ENCODE measurements at places on chromosomes 6 and 20. TPM values are rescaled to one million over a fixed set of nuclear protein-coding genes. Genes with fewer than 3 reads are reported as not detected.

DNA sequence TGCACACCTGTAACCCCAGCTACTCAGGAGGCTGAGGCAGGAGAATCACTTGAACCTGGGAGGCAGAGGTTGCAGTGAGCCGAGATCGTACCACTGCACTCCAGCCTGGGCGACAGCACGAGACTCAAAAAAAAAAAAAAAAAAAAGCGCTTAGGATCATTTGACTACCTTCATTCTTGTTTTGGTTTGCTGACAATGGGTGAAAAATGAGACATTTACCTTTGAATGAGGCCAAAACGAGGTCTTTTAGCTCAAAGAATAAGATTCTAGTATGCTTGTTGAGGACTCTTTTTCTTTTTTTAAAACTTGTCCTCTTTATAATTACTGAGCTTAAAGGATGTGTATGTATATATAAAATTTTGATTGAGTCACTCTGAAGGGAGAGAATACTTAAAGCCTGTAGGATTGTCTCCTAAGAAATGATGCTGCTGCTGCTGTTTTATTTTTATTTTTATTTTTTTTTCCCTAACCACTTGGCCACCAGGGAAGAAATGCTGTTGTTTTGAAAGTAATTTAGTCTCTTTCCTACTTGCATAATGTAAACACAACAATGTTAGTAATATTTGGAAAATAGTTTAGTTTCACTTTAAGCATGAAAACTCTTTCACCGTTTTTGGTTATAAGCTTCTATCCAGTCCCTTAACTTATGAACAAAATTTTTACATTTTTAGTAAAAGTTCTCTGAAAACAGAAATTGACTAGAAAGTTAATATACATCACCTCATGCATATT is 7.9 kb downstream of the UBR2 start:
- DNase-seq = no peak

GRCh38 chr20:37114012-37114411 is 18.2 kb upstream of the RBL1 start:
- no peak for DNase-seq

DNA sequence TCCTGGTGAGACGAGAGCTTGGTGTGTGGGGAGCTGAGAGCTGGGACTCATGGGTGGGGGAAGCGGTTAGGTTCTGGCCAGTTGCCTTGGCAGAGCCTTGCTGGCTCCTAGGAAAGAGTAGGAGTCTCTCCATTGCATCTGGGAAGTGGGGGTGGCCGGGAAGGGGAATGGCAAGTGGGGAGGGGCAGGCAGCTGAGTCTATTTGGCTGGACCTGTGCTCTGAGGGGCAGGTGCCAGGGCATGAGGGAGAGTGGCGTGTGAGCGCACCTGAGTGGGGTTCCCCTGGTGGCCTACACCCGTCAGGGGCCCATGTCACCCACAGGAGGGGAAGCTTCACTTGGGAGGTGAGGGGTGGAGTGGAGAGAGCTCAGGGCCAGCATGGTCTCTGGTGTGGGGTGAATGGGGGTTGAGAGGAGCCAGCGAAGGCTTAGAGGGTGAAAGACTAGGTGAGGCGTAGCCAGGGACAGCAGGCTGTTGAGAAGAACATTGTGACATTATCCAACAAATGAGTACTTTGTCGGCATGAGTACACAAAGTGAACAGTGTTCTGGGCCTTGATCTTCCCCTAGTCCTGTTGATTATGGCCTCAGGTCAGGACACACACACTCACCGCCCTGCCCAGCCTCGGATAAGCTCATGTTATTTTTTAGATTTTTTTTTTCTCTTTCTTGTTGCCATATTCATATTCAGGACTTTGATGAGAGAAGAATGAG is 59.8 kb downstream of the FAM120B start:
- no peak for DNase-seq

- DNase-seq = no peak
Observed at GRCh38 chr6:145423936-145424335, 311.4 kb downstream of the EPM2A start.

GRCh38 chr6:11262242-11262641 is 29.8 kb upstream of the NEDD9 start:
- no peak for DNase-seq

- DNase-seq = no peak
Observed at GRCh38 chr6:22141241-22141745, 155.5 kb downstream of the PRL start.

DNA sequence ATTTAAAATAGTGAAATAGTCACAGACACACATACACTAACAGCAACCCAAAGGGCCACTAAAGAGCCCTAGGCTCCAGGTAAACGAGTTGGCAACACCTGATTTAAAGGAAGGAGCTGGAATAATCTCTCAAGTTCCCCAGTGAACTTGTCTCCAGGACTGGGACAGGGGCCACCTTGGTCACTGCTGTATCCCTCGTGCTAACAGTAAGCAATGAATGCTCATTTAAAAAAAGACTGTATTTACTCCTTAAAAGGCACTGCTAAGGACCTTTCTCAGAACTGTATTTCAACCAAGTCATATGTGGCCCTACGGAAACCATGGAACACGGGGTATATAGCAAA is 1.3 kb downstream of the DIDO1 start:
- DNase-seq = no peak

GRCh38 chr6:22838345-22838744 is 269.0 kb downstream of the HDGFL1 start:
- no peak for DNase-seq

- no peak for DNase-seq
Observed at GRCh38 chr6:37382994-37383765, 29.4 kb downstream of the RNF8 start.

DNA sequence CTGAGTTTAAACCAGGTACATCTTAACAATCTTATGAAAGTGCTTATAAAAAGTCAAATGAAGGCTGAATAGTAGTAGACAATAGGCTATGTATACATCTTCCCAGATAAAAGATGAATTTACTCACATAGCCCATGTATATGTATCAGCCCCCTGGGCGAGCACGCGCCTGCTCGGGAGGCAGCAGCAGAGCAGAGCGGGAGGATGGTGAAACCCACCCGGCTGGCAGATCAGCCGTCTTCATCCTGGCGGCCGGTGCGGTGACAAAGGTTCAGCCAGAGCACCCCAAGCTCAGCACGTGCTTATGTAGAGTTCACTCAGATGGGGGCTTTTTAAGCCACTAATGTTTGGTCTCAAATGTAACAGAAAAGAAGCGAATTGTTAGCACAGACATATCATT is 184.8 kb downstream of the KIF6 start:
- no peak for DNase-seq

- DNase-seq = peak; percentile 59
Observed at GRCh38 chr6:128580224-128581110, 60.1 kb upstream of the PTPRK start.

DNA sequence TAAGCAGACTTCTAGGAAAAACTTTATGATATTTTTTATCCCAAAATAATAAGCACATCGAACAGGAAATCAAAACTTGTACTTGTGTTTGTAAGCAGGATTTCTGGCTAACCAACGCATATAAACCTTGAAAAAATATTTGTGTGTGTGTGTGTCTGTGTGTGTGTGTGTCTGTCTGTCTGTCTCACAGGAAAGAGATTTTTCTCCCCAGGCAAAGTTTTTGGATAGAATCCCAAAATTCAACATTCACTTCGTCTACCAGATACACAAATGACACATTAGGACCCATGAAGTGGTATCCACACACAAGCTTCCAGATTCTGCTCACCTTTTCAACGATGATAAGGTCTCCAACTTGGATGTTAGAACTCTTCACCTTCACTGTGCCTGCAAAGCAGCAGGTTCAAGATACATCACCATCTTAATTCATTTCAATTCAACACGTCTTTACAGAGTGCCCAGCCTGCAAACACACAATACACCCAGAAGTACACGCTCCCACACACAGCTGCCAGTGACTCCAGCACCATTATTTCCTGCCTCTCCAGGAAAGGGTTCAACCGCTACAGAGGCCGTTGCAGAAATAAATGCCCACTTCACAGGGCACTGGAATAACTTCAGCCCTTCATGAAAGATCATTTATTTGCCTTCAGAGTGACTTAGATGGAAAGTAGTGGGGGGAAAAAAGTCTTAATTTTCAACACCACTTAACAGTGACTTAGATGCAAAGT is 70.9 kb downstream of the ATP9A start:
- no peak for DNase-seq

DNA sequence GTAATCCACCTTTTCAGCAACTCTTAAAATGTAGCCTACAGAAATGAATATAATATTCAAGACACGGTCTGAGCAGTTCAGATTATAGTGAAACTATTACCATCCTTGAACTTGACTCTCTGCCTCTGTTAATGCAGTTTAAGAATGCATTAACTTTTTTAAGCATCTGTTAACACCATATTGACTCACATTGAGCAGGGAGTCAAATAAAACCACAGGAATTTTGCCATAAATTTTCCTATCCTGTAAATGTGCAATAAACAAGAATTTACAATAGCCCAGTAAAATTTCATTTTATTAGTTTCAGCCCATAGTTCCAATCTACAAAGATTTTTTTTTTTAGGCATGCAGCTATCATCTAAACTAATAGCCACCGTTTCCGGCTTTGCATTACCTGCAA is 239.2 kb upstream of the DEFB112 start:
- no peak for DNase-seq

GRCh38 chr6:48511378-48511777 is 400.4 kb upstream of the PTCHD4 start:
- no peak for DNase-seq

DNA sequence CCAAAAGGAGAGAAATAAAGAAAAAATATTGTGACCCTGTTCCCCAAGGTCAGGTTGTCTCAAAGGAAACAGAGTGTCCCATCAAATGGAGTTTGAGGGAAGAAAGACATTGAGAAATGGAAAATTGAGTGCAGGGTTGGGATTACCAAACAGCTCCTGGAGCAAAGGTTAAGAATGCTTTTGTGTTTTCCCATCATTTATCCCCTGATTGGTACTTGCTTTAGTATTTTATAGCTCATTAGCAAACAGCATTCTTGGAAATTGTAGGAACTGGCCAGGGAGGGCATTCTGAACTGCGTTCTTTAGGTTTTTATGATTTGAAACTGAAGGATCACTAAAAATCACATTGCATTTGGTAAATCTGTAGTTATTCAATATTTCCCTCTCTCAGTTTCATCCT is 59.0 kb upstream of the NELFCD start:
- DNase-seq = no peak

- no peak for DNase-seq
Observed at GRCh38 chr6:835476-836160, 142.7 kb upstream of the EXOC2 start.

DNA sequence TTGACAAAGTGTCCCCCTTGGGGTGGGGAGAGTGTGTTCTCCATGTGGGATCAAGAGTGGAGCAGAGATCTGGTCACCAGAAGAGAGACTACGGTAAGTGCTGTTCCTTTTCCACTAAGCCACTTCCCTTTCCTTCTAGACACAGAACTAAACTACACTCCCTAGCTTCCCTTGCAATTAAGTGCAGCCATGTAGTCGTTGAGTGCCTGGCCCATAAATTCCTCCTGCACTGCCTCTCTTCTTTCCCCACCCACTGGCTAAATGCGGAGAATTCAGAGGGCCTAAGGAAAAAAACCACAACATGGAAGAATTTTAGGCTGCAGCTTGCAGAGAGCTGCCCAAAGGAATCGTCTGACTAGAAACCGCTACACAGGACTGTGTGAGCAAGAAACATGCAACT is 1.5 kb downstream of the WDR27 start:
- DNase-seq = no peak

DNA sequence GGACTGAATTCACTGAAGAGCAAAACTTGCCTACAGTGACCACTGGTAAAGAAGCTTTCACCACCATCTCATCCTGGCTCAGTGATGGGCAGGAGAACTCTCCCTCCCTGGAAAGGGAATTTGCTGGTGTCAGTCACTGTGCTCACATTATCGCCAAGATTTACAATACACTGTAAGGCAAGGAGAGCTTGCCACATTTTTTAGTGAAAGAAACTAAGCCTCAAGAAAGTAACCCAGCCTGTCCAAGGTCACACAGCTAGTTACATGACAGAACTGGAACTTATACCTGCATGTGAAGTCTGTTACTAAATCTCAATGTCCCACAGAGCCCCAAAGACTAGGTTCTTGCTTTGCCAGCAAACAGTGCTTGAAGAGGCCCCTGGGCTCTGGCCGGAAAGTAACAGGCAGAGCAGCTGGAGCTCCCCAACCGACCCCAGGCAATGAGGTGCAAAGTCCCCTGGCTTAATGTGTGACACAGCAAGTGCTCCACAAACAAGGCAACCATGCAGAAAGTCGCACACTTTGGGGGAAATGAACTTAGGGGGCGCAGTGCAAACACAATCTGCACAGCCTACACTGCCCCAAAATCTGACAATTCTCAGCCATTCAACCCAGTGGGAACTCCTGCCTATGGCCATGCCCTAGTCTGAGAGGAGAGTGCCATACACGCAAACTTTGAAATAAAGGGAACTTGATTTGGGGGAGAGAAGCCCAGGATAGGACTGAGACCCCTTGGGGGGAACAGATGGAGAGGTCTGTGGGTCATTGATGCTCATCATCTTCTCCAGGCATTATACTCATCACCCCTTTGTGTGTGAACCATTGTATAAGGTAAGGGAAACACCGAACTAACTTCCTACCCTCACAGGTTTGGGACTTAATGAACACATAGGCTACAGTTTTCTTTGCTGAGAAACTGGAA is 1.9 kb downstream of the BCL2L1 start:
- no peak for DNase-seq

- DNase-seq = no peak
Observed at GRCh38 chr6:48078120-48078519, 32.9 kb downstream of the PTCHD4 start.

- DNase-seq = no peak
Observed at GRCh38 chr20:25487306-25487705, 79.8 kb downstream of the GINS1 start.

DNA sequence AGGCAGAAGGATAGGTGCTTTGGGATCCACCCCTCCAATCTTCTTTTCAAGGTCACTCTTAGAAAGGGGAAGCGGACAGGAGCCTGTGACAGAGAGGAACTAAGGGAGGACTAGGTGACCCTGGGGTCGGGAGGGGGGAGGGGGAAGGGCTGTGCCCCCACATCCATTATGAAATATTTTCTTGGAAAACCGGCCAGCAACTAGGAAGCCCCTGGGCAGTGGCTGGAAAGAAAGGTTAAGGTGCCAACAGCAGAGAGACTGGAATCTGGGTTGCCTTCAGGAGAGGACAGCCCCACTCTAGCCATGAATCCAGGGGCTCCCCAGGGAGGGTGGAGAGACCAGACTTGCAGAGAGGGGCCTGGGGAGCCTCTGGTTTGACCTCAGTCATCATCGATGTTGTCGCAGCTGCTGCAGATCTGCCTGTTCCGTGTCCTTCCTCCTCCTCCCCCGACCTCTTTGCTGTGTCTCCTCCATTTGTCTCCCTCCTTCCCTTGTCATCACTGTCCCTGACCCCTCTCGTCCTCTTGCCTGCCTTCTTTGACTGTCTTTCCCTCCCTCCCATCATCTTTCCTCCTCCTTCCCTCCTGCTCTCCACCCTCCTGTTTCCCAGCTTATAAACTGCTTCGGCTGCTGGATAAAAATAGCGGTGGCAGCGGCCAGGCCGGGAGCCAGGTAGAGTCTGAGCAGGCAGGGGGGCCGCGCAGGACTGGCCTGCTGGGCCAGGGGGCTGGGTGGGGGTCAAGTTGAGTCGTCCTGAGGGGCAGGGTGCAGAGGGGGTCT is 3.2 kb downstream of the SLC29A1 start:
- DNase-seq = peak; percentile 75

- no peak for DNase-seq
Observed at GRCh38 chr6:13830803-13831202, 16.4 kb upstream of the MCUR1 start.

- peak; percentile 85 for DNase-seq
Observed at GRCh38 chr20:10511509-10512251, 76.6 kb downstream of the SLX4IP start.

Gene HCRTR2
- not detected for total RNA-seq

Gene EEF1A1
- total RNA-seq = 1,362 TPM

Gene SRC
- 6.7 TPM for total RNA-seq

Gene SLC22A16
- not detected for total RNA-seq

Gene FAM83C
- total RNA-seq = not detected

Data from Right ventricle myocardium superior (tissue), 1 donor.